Stimulated activated CD4-positive, alpha-beta T cell treated with anti-CD3 and anti-CD28 coated beads, Interleukin-12 subunit alpha, Interleukin-12 subunit beta, amount 100 ng/mL, for 4 hours (primary cell): ENCODE measurements at places on chromosomes 6 and 20.

GRCh38 chr6:14948586-14949245 lies 297.2 kb upstream of the JARID2 start:
- DNase-seq = no peak

DNA sequence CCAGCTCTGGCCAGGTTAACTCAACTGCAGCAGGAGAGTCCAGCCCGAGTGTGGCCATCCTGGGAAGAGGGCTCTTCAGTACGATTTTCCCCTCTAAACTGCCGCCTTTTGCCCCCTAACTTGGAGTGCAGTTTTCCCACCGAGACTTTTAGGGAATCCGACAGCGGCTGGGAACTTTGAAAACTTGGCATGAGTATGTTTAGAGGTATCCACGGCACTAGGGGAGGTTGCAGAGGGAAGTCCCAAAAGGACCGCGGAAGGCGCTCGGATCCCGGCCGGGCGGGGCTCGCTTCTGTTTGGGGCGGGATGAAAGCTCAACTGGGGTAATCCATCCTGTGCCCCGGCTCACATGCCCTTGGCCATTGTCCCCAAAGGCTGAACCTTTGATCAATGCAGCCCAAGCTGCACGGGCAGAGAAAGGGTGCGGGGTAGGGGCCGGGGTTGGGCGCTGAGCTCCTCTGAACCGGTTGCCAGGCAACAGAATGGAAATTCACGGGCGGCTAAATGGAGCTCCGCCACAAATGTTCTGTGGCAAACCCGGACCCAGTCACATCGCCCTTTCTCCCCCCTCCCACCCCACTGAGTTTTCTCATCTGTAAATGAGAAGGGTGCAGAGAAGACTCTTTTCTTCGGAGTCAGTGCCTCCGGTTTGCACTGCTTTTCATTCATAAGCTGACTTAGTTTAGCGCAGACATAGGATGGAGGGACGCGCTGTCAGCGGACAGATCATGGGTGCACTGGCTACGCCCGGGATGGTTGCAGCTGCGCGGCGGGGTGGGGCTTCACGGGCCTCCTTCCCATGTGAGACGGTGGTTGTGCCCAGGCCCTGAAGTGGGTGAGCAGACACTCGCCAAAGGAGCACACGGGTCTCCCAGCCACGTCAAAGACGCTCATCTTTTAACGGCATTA lies 2.3 kb downstream of the BMP6 start:
- DNase-seq = peak; percentile 4

DNA sequence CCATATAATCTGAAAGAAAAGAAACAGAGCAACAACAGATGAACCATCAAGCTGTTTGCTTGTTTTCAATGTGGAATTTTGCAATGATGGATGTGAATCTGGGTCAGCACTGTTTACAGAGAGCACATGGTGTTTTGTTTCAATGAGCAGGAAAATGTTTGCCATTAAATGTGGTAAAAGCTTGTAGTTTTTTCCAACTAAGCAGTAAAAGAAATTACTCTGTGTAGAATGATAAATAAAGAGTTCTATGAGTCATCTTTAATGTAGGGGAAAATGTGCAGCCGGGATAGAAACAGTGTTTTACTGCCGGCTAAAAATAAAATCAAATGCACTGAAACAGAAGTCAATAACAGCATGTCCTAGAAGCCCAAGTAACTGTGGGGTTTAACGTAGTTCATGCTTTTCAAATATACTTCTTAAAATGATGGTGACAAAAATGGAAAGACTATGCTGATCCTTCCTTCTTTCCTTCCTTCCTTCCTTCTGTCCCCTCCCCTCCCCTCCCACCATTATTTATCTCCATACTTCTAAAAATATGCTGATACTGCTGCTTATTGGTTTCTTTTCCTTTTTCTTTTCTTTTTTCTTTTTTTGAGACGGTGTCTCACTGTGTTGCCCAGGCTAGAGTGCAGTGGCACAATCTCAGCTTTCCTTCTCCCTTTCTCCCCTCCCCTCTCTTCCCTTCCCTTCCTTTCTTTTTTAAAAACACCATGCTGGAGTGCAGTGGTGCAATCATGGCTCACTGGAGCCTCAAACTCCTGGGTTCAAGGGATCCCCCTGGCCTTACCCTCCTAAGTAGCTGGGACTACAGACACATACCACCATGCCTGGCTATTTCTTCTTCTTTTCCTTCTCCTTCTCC lies 6.3 kb upstream of the NAA20 start:
- no peak for DNase-seq

- DNase-seq = no peak
Measured at GRCh38 chr20:55143601-55144000, 668.2 kb downstream of the DOK5 start.

DNA sequence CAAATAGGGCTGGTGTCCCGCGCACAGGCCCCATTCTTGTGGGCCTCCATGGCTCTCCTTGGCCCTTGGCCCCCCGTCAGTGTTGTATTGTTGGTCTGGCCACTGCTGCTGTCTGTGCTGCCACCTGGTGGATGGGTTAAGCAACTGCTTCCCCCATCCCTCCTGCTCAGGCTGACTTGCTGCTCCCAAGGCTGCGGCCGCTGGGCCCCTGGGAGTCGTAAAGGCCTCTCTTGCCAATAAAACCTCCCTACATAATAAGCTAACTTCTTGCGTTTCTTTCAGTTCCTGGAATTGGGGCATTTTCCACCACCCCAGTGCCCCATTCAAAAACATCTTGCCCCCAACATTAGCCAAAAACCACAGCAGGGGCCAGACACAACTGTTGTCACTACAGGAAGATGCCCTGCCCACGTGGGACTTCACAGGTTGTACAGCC lies 27.1 kb downstream of the CD83 start:
- DNase-seq = peak; percentile 74

DNA sequence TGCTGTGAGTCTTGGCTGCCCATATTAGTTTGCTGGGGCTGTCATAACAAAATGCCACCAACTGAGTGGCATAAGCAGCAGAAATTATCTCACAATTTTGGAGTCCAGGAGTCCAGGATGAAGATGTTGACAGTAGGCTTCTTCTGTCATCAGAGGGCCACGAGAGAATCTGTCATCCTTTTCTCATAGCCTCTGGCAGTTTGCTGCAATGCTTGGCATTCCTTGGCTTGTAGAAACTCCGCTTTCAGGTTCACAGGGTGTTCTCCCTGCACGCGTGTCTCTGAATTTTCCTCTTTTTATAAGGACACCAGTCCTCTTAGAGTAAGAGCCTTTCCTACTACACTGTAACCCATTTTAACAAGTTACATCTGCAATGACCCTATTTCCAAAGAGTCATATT lies 838.4 kb downstream of the TFAP2A start:
- no peak for DNase-seq

- no peak for DNase-seq
Measured at GRCh38 chr6:4953440-4953839, 50.4 kb downstream of the RPP40 start.
